Astrocyte (in vitro differentiated cells and primary cell): ENCODE measurements at places on chromosomes 6 and 20. TPM values are rescaled to one million over a fixed set of nuclear protein-coding genes. Genes with fewer than 3 reads are reported as not detected.

GRCh38 chr6:3451498-3451897 is 5.4 kb downstream of the SLC22A23 start:
- H3K27ac ChIP-seq, result no peak overlapping the region
- DNase-seq, result no peak
- no peaks in the 10 kb centered on the region for H3K36me3 ChIP-seq
- H3K4me1 ChIP-seq, result peaks cover 13% of the 10 kb centered on the region

- no peak overlapping the region for H3K27ac ChIP-seq
- peaks cover 4% of the 10 kb centered on the region for H3K4me1 ChIP-seq
- peaks cover 11% of the 10 kb centered on the region for H3K27me3 ChIP-seq
- H3K36me3 ChIP-seq, result no peaks in the 10 kb centered on the region
- H3K4me3 ChIP-seq, result no peak overlapping the region
- peak; percentile 31 for DNase-seq
Observed at GRCh38 chr6:31042806-31043205, 32.5 kb downstream of the MUC22 start.

DNA sequence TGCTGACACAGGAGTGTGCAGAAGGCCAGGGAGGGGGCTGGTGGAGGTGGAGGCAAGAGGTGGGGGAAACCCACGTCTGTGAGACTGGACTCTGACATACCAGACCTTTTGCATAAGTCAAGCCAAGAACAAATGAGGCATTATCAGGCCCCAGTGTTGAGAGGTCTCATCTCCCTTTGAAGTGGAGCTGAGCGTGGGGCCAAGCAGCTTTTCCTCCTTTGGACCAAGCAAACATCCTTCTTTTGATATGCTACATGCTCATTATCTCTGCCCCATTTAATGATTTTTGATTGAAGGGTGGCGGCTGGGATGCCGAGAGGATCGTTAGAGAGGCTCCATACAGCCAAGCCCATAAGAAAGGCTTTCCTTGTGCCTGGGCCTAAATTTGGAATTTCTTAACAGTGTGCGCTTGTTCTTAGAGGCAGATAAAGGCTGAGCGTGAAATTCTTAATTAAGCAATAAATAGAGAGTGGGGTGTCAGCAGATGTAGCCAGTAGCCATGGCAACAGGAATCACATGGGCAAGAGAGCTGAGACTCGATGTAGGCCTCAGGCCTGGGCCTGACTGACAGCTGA is 244.5 kb downstream of the PKHD1 start:
- H3K27me3 ChIP-seq, result no peaks in the 10 kb centered on the region
- no peaks in the 10 kb centered on the region for H3K4me1 ChIP-seq
- no peak overlapping the region for H3K27ac ChIP-seq
- H3K4me3 ChIP-seq, result no peak overlapping the region
- DNase-seq, result no peak

Gene RIPPLY2
- not detected in 2 replicates for total RNA-seq

- no peak for DNase-seq
- no peaks in the 10 kb centered on the region for H3K36me3 ChIP-seq
- no peak overlapping the region for H3K4me3 ChIP-seq
- H3K27me3 ChIP-seq, result no peaks in the 10 kb centered on the region
Observed at GRCh38 chr6:78916411-78916810, 49.1 kb downstream of the IRAK1BP1 start.

Gene GPR63
- total RNA-seq, result 1.6 and 1.8 TPM in 2 replicates

Gene SLC29A1
- total RNA-seq, result 14.8 and 15.3 TPM in 2 replicates

DNA sequence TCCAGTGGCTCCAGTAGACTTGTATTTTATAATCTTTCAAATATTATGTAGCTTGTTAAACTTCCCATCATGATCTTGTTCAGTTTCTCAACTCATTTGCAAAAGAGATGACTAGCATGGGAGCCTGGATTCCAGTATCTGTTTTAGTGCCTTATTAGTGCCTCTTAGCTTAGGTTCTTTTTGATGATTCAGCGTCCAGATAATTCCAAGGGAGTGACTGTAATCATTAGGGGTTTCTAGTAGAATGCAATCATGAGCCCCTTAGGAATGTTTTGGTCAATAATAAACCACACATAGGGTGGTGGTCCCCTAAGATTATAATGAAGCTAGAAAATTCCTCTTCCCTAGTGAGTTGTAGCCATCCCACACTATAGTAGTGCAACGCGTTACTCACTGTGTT is 7.0 kb downstream of the CD2AP start:
- peaks cover 26% of the 10 kb centered on the region for H3K4me1 ChIP-seq
- peak overlapping the region; percentile 21 for H3K4me3 ChIP-seq
- peak overlapping the region; percentile 94 for H3K27ac ChIP-seq

Gene MTFR2
- total RNA-seq, result 1.3 and 1.8 TPM in 2 replicates

- DNase-seq, result no peak
- no peaks in the 10 kb centered on the region for H3K36me3 ChIP-seq
- no peak overlapping the region for H3K27ac ChIP-seq
- H3K4me1 ChIP-seq, result no peaks in the 10 kb centered on the region
- H3K4me3 ChIP-seq, result no peak overlapping the region
- H3K27me3 ChIP-seq, result no peaks in the 10 kb centered on the region
Observed at GRCh38 chr6:20237677-20238460, 25.6 kb upstream of the MBOAT1 start.

Gene ESR1
- 0.05 TPM in 2 replicates for total RNA-seq

DNA sequence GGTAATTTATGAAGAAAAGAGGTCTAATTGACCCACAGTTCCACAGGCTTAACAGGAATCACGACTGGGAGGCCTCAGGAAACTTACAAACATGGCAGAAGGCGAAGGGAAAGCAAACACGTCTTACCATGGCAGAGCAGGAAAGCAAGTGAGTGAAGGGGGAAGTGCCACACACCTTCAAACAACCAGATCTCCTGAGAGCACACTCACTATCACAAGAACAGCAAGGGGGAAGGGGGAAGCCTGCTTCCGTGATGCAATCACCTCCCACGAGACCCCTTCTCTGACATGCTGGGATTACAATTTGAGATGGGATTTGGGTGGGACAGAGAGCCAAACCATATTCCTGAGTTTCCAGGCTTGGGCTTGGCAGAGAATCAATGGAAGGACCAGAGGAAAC is 124.1 kb upstream of the RAB32 start:
- H3K4me1 ChIP-seq, result no peaks in the 10 kb centered on the region
- H3K36me3 ChIP-seq, result no peaks in the 10 kb centered on the region
- H3K27me3 ChIP-seq, result no peaks in the 10 kb centered on the region
- DNase-seq, result no peak
- no peak overlapping the region for H3K4me3 ChIP-seq

GRCh38 chr6:143323729-143324470 is 126.6 kb downstream of the ADAT2 start:
- no peaks in the 10 kb centered on the region for H3K36me3 ChIP-seq
- no peak for DNase-seq
- peaks cover 14% of the 10 kb centered on the region for H3K4me1 ChIP-seq
- no peak overlapping the region for H3K27ac ChIP-seq
- no peaks in the 10 kb centered on the region for H3K27me3 ChIP-seq

Gene FIG4
- 7.3 and 8.4 TPM in 2 replicates for total RNA-seq

Gene SLC9A8
- total RNA-seq, result 6.2 and 6.9 TPM in 2 replicates

Gene ADGRG6
- 89.2 and 98.2 TPM in 2 replicates for total RNA-seq

DNA sequence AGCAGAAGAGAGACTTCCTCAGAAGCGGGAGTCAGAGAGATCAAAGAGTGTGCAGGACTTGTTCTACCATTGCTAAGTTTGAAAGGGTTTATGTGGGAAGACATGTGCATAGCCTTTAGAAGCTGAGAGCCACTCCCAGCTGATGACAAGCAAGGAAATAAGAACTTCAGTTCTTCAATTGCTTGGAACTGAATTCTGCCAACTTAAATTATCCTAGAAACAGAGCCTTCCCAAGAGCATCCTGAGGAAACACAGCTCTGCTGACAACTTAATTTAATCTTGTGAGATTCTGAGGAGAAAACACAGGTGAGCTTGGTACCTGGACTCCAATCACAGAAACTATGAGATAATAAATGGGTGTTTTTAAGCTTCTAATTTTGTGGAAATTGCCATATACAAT is 150.6 kb upstream of the OGFRL1 start:
- no peaks in the 10 kb centered on the region for H3K36me3 ChIP-seq
- no peak overlapping the region for H3K27ac ChIP-seq
- H3K4me1 ChIP-seq, result peaks cover 5% of the 10 kb centered on the region
- no peak overlapping the region for H3K4me3 ChIP-seq

DNA sequence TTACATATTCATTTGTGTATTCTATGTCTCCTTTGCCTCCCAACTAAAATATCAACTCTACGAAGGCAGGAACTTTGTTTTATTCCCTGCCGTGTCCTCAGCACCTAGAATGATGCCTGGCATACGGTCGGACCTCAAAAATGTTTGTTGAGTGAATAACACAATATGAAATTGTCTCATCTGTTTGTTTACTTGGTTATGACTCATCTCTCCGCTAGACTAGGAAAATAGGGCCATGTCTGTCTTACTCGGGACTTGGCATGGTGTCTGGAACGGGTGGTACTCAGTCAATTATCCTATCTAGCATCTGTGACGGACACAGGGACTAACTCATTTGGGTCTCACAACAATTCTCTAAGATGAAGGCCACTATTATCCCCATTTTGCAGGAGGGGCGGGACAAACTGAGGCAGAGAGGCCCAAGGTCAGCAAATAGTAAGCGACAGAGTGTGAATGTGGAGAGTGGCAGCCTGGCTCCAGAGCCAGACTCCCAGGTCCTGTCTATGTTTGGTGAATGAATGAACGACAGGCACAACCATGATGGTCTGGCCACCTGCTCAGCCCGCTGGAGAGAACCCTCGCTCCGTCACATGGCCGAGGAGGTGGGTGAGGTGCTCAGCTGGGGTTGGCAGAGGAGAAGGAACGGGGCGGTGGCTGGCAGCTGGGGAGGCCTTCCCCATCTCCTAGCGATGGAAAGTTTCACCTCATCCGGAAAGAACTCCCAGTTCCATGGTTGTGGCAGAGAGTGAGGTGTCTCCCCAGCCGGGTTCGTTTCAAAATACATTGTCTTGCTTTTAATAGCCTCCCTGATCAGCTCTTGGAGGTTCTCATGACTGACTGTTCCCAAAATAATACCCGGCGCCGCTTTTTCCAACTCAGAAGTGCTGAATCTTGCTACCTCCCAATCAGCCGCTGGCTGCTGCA is 27.6 kb upstream of the NFATC2 start:
- DNase-seq, result no peak
- peaks cover 12% of the 10 kb centered on the region for H3K4me1 ChIP-seq
- H3K27ac ChIP-seq, result no peak overlapping the region
- H3K27me3 ChIP-seq, result no peaks in the 10 kb centered on the region
- no peaks in the 10 kb centered on the region for H3K36me3 ChIP-seq

DNA sequence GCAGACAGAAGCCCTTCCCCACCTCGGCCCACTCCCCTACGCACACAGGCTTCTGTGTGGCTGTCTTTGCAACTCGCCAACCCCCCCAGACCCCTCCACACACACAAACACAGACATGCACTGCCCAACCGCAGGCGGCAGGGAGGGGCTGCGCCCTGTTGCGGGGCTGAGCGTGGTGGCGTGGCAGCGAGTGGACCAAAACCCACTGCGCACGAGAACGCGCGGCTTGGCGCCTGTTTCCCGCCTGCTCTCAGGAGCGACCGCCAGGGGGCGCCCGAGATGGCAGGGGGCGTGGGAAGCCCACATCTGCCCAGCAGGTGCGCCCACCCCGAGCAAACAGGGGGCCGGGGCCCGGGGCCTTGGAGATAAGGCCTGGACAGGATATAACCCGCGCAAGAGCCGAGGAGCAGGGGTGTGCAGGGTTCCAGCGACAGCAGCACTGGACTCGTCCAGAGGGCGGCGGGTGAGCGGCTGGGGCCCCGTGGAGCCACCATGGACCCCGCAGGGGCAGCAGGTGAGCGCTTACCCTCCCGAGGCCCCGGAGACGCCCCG is at the start of gene RBPJL:
Gene RBPJL, plus strand, starts transcription at position 410 of the 552 bp plus-strand sequence. Its CDS starts 83 bp downstream, at position 493.
- no peak within 1 kb of the TSS for H3K4me3 ChIP-seq
- H3K4me1 ChIP-seq, result no peaks in the 10 kb centered on the region
- peaks cover 32% of the 10 kb centered on the region for H3K27me3 ChIP-seq
- DNase-seq, result no peak
- H3K36me3 ChIP-seq, result no peaks in the 10 kb centered on the region

Gene FAM229B
- 31.8 and 34.8 TPM in 2 replicates for total RNA-seq

Gene EYS
- 0.07 and 0.16 TPM in 2 replicates for total RNA-seq

Gene CRISP2
- not detected in 2 replicates for total RNA-seq

Gene HLA-DRB5
- not detected in 2 replicates for total RNA-seq

GRCh38 chr6:120671519-120671918 is 662.8 kb downstream of the TBC1D32 start:
- no peaks in the 10 kb centered on the region for H3K27me3 ChIP-seq
- H3K27ac ChIP-seq, result no peak overlapping the region
- DNase-seq, result no peak
- no peaks in the 10 kb centered on the region for H3K36me3 ChIP-seq
- no peak overlapping the region for H3K4me3 ChIP-seq

Gene MEP1A
- total RNA-seq, result not detected in 2 replicates

Gene NINL
- total RNA-seq, result 7.9 and 10.2 TPM in 2 replicates

Gene EPHA7
- 0.55 and 0.82 TPM in 2 replicates for total RNA-seq

- H3K4me3 ChIP-seq, result no peak overlapping the region
- peaks cover 2% of the 10 kb centered on the region for H3K27me3 ChIP-seq
- DNase-seq, result no peak
- no peak overlapping the region for H3K27ac ChIP-seq
- H3K36me3 ChIP-seq, result no peaks in the 10 kb centered on the region
Observed at GRCh38 chr6:168158980-168159349, 80.0 kb upstream of the FRMD1 start.

DNA sequence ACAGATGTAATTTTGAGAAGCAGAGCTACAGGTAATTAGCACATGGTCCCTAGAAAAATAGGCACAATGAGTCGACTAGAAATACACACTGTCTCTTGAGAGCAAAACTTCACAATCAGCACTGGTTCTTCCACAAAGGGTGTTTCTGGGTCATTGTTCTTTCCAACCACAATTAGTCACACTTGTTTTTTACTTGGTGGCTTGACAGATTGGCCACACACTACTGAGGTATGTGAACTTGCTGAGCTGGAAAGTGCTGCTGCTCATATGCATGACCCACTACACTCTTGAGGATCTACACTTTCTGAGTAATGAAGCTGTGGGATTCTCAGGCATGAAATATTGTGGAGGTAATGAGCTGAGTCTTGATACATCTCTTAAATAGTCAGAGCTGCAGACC is 347.7 kb downstream of the BCKDHB start:
- H3K4me1 ChIP-seq, result peaks cover 34% of the 10 kb centered on the region
- no peak overlapping the region for H3K4me3 ChIP-seq
- H3K27ac ChIP-seq, result peak overlapping the region; percentile 74
- DNase-seq, result peak; percentile 100
- no peaks in the 10 kb centered on the region for H3K36me3 ChIP-seq
- no peaks in the 10 kb centered on the region for H3K27me3 ChIP-seq

DNA sequence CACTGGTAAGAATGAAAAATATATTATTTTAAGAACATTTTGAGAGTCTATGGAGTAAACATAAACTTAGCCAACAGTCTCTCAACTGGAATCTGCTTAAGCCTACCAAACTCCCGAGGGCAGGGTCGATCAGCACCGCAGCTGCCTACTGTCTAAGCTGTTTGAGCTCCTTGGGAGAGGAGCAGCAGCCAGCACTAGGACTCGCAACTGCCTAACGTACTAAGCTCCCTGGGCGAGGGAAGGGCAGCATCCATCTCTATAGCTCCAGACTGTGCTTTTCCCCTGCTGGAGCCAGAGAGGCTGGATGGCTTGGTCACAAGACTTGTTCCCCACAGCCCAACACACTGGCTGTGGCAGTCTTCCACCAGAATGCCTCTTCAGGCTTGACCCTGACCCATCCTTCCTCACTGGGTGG is 96.4 kb downstream of the MOXD1 start:
- no peak overlapping the region for H3K27ac ChIP-seq
- no peaks in the 10 kb centered on the region for H3K36me3 ChIP-seq
- DNase-seq, result no peak

Gene SEMG1
- not detected in 2 replicates for total RNA-seq

GRCh38 chr6:157587127-157587926 is 206.3 kb downstream of the ZDHHC14 start:
- no peaks in the 10 kb centered on the region for H3K27me3 ChIP-seq
- no peaks in the 10 kb centered on the region for H3K4me1 ChIP-seq
- H3K4me3 ChIP-seq, result no peak overlapping the region
- DNase-seq, result no peak
